Stimulated activated CD4-positive, alpha-beta T cell treated with anti-CD3 and anti-CD28 coated beads, Interleukin-2, amount 100 ng/mL, for 48 hours (primary cell): ENCODE measurements at places on chromosomes 11 and 22.

DNA sequence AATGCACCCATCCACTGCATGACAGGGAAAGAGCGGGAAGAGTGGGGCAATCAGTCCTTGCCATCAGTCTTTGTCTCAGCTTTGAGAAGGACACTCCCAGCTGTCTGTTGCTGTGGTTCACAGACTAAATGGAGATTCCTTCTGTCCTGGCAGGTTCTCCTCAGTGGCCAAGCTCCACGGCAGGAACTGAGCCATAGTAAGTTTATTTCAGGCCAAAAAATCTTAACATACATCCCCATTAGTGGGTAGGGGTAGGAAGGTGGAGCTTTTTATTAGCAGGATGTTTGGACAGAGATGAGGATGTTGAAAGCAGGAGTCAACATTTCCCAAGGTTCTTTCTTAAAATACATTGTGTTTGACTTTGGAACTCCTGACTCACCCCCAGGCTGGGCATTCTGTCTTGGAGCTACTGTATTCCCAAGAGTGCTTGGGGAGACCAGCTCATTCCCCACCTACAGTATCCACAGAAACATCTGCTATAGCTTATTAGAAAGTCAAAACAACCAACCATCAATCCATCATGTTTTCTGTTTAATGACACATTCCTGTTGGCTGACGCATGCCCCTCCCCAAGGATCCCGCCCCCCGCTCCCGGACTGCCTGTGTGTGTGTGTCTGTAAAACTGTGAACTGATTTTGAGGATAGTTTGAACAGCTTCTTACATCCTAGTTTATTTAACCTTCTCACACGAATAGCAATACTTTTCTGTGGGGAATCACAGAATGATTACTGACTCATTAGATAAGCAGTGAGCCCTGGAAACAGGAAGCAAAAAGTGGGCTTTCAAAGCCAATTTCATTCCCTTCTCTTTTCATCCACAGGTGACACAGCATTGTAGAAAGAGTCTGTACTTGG is 109.5 kb downstream of the CCDC81 start:
- no peak for DNase-seq

GRCh38 chr11:118226781-118227180 is 2.0 kb upstream of the JAML start:
- no peak for DNase-seq

DNA sequence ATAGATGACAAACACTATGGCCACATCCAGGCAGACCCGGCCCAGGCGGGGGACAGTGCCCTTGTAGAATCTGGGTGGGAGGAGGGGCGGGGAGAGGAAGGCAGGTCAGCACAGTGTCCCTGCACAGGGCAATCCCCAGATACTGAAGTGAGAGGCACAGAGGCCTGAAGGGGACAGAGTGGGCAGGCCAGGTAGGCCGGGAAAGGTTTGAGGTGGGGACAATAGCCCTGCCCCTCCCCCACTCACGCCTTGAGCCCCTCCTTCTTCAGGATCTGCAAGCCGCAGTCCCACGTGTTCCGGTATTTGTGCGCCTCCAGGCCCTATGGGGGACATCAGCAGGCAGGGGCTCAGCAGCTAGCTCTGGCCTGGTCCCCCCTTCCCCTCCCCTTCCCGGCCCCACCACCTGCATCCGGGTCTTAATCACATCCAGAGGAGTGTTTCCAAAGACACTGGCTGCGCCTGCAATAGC is 2.3 kb downstream of the SLC25A1 start:
- no peak for DNase-seq

DNA sequence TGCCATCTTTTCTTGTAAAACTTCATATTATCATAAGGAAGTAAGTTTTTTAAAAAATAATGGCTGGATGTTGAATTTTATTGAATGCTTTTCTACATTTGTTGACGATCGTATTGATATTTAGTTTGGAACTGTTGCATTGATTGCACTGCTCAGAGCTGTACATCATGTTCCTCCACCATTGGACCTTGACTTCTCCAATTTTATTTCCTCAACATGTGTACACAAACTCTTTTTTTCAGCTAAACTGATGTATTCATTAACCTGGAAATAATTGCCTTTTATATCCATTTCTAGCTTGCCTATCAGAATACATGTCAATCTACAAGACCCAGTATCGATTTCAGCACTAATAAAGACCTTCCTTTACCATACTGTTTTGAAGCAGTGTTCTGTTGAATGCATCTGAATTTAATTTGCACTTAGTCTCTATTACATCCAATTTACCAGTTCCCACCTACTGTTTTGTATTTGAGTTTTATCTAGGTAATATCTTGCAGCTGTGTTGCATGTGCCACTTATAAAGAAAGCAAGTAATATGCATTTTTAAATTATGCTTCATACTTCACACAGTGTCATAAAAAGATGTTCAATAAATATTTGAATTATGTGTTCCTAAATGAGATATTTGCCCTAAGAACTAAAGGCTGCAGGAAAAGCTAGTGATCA is 5.5 kb downstream of the CEP57 start:
- DNase-seq = no peak

- DNase-seq = no peak
These were observed 7.5 kb downstream of the LRFN4 start for GRCh38 chr11:66864172-66864901.

- no peak for DNase-seq
These were observed 52.2 kb upstream of the AKIP1 start for GRCh38 chr11:8858808-8859207.
